Right lung (tissue), 10 donors: ENCODE measurements at places on chromosomes 2 and 18.

- no peak for DNase-seq
These were observed 1668.2 kb upstream of the SLC39A10 start for GRCh38 chr2:193988784-193989183.

DNA sequence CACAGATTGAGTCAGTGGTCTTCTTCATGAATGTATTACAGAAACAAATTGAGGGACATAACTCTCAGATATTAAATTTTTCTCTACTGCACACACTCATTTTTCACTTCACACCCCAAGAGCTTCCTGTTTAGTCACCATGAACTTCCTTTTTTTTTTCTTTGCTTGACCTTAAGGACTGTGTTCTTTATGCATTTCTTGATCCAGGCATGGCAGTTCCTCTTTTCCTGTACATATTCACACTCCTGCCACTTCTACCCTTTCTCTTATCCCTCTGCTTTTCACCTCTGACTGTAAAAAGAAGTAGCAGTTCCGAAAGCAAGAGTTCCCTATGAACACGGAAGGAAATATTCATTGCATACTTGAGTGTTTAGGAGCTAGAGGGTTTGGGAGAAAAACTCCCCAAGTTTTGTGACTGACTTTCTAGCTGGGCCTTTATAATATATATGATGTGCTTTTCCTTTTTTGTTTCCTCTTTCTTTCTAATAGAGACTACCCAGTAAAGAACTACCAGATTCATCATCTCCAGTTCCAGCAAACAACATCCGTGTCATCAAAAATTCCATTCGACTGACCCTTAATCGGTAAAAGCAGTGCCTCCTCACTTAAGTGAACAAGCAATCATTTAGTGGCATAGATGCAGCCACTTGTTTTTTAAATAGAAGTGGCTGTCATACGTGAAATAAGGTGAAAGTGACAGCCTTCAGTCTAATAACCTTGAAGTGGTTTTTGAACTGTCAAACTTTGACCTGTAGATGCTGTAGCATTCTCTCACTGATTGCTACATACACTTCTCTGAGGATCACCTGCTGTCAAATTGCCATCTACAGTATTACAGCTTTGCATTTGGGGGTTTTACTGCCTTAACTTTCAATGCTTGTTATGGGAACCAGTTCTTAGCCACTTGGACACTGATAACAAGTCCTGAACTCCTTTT is 40.8 kb downstream of the PAPOLG start:
- DNase-seq, result no peak

DNA sequence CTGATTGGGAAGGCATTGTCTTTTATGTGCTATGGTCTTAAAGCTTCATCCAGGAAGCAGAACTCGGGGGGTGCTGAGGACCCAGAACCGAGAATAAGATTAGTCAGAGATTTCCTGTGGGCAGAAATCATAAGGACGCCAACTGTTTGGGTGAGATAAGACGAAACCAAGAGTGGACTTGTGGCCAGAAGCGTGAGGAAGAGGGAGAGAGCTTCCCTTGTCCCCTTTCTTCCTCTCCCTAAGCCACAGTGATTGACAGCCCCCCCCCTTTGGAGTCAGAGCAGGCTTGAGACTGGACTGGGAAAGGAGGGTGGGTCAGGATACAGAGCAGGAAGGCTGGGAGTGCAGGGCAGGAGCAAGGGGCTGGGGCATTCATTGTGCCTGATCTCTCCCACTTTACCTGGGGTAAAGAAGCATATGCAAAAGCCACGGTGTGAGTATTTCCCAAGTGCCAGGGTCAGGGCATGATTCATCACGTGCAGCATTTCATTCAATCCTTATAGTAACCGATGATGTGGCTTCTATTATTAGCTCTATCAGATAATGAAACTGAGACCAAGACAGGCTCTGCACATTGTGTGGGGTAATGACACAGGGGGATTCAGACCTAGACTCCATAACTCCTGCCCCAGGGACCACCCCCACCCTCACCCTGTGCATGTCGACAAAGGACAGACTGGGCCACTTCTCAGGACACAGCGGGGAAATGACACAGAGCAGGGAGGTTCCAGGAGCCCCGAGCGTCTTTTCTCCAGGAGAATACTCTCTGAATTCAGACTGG is 3.0 kb upstream of the IL1RN start:
- no peak for DNase-seq

DNA sequence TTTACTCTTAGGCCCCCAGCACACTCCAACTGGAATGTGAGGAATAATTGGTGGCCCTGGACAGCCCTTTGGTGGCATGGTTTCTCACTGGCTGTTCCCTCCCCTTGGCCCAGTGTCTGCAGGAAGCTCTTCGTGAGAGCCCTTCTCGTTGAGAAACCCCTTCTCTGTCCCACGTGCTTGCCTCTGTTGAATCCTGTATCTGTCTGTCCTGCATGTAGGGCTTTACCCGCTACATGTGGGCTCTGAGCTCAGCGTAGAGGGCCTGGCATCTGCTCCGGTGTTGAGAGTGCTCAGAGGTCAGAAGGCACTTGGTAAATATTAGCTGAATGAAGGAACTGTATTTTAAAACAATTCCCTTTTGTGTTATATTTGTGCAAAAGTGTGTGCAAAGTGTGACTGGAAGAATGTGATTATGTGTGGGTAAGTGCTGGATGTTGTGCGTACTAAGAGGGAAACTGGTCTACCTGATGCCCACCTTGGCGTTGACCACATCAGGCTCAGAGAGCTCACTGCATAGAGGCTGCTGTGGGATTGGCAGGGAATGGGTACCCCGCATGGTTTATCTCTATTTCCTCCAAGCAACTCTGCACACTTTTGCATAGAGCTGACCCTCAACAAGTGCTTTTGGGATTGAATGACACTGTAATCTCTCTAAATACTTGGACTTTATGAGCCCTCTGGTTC is 40.0 kb downstream of the RNF144A start:
- no peak for DNase-seq

DNA sequence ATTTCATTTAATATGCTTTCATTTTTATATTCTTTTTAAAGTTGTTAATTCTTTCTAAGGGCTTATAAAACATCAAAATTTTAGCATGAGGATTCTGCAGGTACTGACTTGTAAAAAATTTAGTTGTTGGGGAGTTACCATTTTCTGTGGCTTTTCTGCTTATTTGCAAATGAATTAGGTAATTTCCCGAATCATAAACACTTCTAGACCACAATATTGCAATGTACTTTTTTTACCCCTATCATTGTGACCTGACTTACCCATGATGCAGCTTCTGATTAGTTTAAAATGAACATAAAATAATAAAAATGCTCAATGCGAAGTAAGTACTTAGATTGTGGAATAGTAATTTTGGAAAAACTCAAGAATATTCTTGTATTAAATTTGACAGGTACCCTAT is 11.4 kb downstream of the ARL6IP6 start:
- DNase-seq, result no peak

GRCh38 chr2:95007822-95008221 is 17.7 kb upstream of the MAL start:
- no peak for DNase-seq

DNA sequence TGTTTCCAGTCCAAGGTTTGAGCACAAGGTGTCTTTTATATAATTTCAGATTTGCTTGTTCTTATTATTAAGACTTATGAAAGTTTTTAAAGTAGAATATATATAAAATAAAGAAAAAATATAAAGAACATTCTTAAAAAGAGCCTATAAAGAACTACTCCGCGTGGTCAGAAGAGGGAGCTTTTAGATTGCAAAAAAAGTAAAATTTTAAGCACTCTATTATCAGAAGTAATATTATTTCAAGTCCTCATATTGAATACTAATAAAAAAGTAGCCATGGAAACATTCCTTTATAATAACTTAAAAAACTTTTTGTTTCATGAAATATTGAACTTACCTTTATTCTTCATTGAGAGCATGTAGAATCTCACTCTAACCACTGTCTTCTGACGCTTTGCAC is 51.4 kb downstream of the LINC00305 start:
- DNase-seq, result no peak

DNA sequence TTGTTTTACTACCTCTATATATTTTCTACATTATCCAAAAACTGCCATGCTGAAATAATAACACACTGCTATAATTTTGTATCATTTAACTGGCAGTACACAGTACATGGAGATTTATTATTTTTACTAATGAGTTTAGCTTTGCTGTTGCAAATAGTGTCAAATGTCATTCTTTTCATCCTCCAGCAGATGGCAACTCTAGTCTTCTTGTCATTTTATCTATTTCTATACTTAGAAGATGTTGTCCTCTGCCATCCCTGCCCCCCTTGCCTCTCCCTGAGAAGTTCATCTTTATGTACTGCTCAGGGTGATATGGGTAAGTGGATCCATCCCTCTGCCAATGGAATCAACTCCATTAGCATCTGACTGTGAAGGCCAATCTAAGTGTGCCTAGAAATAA is 21.7 kb upstream of the LRRTM1 start:
- DNase-seq, result no peak

GRCh38 chr18:3973191-3973850 is 481.8 kb downstream of the DLGAP1 start:
- no peak for DNase-seq

DNA sequence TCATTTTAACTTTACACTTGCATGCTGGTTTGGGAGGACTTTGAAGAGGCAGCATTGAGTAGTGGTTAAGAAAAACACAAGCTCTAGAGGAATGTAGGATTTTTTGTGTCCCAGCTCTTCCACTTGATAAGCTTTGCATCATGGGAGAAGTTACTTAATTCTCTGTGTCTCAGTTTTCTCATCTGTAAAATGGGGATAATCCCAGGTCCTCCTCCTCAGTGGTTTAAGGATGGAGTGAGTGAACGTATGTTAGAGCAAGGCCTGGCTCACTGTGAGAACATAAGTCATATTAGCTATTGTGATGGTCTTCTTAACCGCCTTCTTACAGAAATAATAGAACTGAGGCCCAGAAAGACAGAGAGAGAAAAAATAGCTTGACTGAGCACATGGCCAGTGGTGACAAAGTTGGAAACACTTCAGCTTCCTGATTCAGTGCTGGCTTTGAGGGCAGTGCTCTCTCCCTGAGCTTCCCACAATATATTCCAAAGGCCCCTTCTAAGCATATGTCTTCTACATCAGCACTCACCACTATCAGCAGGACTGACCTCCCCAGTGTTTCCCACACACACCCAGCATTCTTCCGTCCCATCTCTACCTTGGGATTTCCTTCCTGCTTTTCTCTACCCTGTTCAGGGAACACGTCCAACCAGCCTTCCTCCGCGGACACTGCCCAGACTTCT is 214.9 kb upstream of the TNP1 start:
- DNase-seq, result no peak

DNA sequence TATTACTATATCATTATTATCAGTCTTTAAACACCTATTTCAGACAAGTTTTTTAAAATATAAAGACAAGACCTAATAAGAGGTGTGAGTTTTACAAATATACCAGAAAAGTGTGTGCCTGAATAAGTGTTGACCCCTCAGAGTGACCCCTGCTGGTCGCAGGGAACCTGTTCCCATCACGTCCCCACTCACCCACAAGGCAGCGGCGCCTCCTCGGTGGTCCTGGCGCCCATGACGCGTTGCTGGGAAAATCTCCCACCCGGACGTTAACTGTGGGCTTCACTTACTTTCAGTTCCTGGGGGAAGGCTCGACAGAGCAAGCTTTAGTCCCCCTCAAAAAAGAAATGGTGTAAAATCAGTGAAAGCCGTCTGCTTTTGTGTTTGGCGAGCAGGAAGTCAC is 93.5 kb downstream of the TMEM18 start:
- DNase-seq, result no peak

DNA sequence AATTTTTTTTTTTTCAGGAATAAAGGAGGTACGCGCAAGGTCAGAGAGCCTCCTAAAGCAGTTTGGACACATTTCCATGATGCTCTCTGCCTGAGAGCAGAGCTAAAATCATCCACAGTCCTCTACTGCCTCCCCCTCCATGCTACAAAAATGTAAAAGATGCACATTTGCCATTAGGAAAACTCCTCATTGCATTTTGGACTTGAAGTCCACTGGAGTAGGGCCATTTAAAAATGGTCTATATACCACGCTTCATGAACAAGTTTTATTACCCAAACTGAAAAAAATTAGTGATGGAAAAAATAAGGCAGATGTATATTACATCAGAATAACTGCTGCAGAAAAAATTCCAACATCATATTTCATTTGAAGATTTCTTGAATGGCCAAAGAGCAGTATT is 256.0 kb downstream of the AFF3 start:
- DNase-seq, result no peak

DNA sequence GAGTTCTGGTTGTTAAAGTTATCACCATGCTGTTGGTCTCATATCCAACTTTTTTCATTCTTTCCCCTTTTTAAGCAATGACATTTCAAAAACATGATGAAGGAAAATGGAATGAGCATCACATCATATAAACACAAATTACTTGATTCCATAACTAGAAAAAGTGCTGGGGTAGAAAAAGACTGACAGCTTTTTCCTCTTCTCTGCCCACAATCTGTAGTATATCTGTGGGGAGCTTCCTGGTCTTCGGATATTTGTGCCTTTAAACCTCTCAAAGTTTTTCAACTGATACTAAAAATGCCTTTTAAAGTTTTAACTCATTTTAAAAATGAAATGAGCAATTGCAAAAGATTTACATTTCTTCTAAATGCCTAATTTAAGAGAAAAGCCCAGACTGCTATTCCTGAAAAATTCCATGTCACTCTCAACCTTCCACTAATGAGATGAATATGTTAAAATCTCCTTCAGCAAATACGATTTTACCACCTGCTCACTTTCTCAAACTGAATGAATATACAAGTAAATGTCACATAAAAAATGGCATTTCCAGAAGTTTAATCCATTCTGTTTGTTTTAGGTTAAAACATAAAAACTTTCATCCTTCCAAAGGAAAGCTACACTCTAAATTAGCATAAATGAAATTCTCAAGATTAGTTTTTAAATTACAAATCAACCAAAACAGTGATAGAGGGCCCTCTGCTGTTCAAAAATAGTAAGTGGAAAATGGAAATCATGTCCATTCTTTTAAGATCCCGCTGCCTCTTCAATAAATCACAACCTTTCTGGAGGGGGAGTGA is 2.1 kb downstream of the DNAH7 start:
- DNase-seq, result peak; percentile 24

DNA sequence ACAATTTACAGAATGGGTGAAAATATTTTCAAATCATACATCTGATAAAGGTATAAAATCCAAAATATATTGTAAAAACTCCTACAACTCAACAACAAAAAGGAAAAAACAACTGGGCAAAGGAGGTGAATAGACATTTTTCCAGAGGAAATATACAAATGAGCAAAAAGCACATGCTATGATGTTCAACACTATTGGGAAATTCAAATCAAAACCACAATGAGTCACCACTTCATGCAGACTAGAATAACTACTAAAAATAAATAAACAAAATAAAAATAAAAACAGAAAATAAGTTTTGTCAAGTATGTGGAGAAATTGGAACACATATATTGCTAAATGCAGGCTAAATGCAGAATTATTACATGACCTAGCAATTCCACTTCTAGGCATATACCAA is 120.9 kb downstream of the FSIP2 start:
- no peak for DNase-seq
